Ureter (tissue), 1 donor: ENCODE measurements at places on chromosomes 11 and 22. TPM values are rescaled to one million over a fixed set of nuclear protein-coding genes. Genes with fewer than 3 reads are reported as not detected.

ARFIP2 gene
- total RNA-seq = 49.3 TPM

LRRC74B gene
- total RNA-seq = not detected

GRCh38 chr11:43135966-43136534 lies 175.7 kb upstream of the API5 start:
- no peak for DNase-seq

- no peak for DNase-seq
These were observed 766.2 kb upstream of the LRRC4C start for GRCh38 chr11:42225664-42226063.

DNA sequence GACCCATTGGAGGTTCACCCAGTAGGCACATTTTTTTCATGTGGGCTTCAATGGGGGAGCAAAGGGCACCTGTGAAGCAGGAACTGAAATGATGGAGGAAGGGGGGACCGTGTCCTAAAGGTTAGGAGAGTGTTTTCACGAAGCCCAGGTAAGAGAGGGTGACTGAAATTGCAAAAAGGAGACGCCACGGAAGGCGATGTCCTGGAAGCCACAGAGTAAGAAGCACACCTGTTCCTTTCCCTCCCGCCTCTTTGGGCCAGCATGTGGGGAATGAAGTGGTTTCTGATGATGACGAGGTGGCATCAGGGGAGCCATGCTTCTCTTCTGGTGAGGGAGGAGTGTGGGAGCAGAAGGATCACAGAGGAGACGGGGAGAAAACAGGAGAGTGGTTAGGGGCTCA lies 37.0 kb upstream of the MICAL2 start:
- no peak for DNase-seq

BACE1 gene
- 28.2 TPM for total RNA-seq

GAB4 gene
- total RNA-seq = 0.23 TPM

ZP1 gene
- not detected for total RNA-seq

DNA sequence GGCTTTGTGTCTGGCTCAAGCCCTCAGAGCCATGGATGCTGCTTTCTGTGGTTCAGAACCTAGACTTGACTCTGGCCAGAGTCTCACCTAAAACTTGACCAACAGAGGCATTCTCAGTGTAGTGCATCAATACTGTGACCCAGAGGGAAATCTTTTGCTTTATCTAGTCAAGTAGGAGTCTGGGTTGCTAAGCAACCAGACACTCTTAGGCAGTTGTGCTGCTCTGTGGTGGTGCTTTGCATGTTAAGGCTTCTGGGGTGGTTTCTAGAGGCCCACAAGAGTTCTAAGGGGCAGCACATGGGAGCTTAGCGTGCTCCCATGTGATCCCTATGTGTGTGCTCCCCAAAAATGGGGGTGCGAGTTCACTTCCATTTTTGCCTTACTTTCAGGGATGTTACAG lies 224.6 kb upstream of the PLET1 start:
- DNase-seq = no peak

- DNase-seq = no peak
These were observed 939.7 kb downstream of the DLG2 start for GRCh38 chr11:84687433-84687832.

GRCh38 chr11:44335919-44336318 lies 26.0 kb upstream of the ALX4 start:
- no peak for DNase-seq

- no peak for DNase-seq
These were observed 83.7 kb downstream of the CADM1 start for GRCh38 chr11:115420505-115420904.

GRCh38 chr22:33063611-33064010 lies 5.4 kb upstream of the SYN3 start:
- no peak for DNase-seq

GRCh38 chr22:19843857-19844376 lies 10.8 kb downstream of the GNB1L start:
- no peak for DNase-seq

- no peak for DNase-seq
These were observed 7.1 kb downstream of the CD44 start for GRCh38 chr11:35146074-35146521.

GRCh38 chr11:19646921-19647320 lies 65.7 kb upstream of the NAV2 start:
- peak; percentile 60 for DNase-seq

DNA sequence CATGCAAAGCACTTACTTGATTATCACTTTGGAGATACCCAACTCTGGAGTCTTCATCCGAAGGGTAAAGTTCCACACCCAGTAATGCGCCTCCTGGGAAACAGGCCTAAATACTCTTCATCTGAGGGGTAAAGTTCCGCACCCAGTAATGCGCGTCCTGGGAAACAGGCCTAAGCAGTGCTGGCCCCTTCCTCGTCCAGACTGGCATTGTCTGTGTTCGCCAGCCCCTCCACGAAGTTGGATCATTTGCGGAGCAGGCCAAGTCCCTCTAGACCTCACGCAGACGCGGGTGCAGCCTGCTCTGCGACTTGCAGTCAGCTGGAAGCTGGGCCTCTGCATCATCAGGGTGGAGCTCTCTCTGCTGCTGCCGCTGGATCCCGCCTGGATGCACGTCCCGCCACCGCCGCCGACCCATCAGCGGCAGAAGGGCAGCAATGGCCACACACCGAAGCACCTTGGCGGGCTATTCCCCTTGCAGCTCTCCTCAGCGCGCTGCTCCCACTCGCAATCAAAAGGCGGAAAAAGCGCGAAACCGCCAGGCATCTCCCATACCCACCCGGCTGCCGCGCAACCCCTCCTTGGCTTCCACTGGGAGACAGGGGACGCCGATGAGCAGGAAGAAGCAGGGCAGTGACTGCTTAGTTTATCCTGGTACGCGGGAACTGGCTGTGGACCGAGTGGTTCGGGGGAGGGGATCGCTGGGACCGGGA lies 34.1 kb upstream of the GLYATL1 start:
- no peak for DNase-seq

DNA sequence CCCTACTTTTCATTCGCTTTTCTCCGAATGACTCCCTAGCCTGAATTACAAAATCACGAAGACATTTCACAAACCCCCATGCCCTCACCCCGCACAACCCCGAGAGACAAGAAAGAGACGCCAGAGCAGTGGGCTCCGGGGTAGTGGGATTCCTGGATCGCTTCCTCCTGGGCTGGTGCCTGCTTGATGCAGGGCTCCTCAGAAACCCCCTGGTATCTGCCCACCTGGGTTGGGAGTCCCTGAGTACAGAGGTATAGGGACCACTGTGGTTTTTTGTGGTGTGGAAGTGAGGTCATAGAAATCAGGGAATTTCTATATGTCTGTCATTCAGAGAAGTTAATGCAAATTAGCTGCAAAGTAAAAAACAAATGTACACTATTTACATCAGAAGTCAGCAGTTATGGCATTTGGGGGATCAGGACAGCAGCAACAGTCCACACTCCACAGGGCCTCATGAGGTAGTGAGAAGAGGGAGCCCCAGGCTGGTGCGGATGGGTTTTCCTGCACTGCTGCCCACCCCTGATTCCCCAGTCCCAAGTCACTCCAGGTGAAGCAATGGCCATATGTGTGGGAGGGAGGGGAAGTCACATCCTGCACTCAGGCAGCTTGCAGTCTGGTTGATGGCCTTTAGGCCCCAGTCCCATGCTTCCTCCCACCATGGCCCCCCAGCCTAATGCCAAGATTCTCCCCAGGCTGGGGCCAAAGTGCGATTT lies 39.6 kb downstream of the BUD13 start:
- DNase-seq = no peak

SMC1B gene
- total RNA-seq = 0.21 TPM

DNA sequence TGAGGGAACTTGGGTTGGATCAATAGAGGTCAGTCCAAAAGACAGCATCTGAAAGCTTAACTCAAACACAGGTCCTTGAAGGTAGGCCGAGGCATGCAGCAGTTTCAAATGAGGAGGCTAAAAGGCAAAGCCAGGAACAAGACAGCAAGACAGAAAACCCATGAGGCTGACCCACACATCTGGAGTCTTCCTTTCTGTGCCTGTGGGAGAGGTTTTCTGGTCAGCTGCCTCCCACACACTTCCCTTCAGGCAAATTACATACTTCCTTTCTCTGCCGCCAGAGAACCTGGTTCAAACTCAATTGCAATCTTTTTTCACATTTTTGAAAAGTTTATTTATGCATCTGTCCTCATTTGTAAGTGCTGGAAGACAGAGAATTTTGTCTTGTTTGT lies 29.8 kb upstream of the CRTAM start:
- DNase-seq = no peak

GRCh38 chr22:27713461-27713860 lies 88.1 kb downstream of the MN1 start:
- no peak for DNase-seq

GRCh38 chr11:19433367-19433766 lies 192.6 kb upstream of the E2F8 start:
- no peak for DNase-seq

DNA sequence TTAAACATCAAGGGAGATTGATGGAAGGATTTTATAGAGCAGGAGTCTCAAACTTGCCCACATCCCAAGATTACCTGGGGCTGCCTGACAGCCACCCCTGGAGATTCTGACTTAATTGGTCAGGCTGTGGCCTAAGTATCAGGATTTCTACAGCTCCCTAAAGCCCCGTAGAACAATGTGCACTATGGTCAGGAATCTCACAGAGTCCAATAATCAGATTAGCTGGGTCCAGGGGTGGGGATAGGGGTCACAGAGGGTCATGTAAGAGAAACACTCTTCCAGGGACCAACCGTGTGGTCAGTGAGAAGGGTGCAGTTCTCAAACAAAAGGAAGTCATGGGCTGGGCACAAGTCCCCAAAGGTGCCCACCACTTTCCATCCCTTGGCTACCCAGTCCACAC lies 20.5 kb upstream of the FBLN1 start:
- no peak for DNase-seq

PIM3 gene
- 75.0 TPM for total RNA-seq

RASD2 gene
- total RNA-seq = 8.7 TPM

GRCh38 chr11:125481531-125481930 lies 14.5 kb downstream of the FEZ1 start:
- no peak for DNase-seq

- no peak for DNase-seq
These were observed 26.6 kb downstream of the SC5D start for GRCh38 chr11:121318848-121319834.

DNA sequence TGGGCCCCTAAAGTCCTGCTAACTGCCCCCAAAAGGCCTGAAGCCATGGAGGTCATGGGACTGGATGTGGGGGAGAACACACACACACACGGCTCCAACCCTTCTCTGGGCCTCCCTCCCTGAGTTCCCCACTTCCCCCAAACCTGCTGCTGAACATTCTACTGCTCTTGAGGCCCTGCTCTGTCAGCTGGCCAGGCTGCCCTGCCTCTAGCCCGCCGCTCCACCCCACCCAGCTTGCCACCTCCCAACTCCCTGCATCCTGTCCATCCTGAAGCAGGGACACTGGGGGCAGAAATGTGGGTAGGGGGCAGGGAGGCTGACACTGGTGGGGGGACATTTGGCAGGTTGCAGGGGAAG lies 1.0 kb downstream of the KCNJ4 start:
- DNase-seq = no peak

DNA sequence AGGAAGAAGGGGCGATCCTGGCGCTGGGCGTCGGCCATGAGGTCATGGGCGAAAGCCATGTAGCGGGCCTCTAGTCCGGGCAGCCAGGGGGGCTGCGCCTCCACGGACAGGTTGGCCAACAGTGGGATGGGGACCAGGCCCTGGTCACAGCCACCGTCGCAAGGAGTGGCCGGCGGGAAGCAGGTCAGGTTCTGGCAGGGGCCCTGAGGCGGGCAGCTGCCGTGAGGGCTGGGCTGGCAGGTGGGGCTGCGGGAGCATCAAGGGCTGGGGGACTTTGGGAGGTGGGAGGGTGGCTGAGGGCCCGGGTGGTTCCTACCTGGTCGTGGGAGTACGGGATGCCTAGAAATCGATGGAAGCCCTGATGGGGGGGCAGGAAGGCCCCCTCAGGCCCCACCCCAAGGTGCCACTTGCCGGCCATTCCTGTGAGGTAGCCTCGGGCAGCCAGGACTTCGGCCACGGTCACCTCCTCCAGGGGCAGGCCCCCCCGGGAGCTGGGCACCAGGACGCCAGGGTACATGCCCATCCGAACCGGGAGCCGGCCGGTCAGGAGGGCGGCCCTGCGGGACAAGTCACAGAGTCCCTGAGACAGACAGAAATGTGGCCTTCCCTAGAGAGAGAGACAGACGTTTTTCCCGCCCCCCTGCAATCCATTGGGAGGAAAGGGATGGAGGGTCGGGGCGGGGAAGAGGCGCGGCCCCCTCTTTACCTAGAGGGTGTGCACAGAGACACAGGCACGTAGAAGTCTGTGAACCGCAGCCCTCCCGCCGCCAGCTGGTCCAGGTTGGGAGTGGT lies 906 bp downstream of the ARSA start:
- DNase-seq = no peak

GRCh38 chr22:50622723-50623327 lies 5.1 kb downstream of the ARSA start:
- DNase-seq = no peak

ASCL2 gene
- total RNA-seq = 7.9 TPM

SMIM35 gene
- 0.13 TPM for total RNA-seq

- DNase-seq = no peak
These were observed 952.4 kb upstream of the TENM4 start for GRCh38 chr11:80393210-80393609.

DNA sequence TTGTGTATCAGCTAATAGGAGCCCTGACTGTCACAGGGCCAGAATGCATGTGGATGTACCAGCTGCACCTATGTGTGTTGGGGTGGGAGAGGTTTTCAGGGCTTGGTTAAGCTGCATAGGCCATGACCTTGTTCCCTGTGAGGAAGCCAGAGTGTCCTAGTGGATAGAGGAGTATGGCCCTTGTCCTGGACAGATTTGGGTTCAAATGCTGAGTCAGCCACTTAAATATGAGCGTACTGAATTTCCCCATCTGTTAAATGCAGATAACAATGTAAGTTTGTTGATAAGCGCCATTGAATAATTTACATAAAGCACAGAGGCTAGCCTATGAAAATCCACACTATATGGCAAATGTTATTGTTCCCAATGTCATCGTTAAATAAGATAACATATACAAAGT lies 74.4 kb downstream of the PANX1 start:
- DNase-seq = no peak

GRCh38 chr22:41092023-41092817 lies at the start of gene EP300:
Gene EP300, plus strand, starts transcription at chr22:41092592. Its CDS starts 413 bp downstream, at chr22:41093005.
- peak; percentile 92 for DNase-seq

DNA sequence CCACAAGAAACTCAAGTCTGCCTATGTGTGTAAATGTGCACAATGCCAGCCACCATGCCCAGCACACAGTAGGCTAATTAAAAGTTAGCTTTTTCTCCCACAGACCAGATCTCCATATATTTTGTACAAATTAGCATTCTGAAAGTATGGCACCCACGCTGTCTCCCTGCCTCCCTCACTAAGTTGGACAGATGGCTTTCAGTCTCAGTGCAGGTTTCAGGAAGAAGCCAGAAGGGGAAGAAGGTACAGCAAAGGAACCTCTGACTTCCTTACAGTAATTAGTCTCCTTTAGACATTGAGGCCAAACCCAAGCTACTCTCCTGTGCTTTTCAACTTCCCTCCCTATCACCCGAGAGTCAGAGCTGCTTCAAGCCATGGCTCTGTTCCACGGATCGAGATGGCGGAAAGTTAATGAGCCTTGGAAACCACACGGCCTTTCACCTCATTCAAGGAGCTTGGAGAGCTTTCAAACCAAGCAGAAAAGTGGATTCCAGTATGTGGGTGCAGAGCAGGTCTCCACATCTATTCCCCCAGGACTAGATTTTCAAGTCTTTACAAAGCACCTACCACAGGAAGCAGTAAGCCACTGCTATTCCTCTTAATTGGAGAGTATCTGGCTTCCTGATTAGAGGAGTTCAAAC lies 221.1 kb upstream of the NARS2 start:
- DNase-seq = no peak
